ENCODE measurements at places on chromosomes 7 and 10.

- peak; percentile 10 for DNase-seq
Observed at GRCh38 chr7:3243680-3244079, 57.4 kb upstream of the SDK1 start.

- DNase-seq = no peak
Observed at GRCh38 chr10:35536789-35537188, 68.4 kb upstream of the GJD4 start.

DNA sequence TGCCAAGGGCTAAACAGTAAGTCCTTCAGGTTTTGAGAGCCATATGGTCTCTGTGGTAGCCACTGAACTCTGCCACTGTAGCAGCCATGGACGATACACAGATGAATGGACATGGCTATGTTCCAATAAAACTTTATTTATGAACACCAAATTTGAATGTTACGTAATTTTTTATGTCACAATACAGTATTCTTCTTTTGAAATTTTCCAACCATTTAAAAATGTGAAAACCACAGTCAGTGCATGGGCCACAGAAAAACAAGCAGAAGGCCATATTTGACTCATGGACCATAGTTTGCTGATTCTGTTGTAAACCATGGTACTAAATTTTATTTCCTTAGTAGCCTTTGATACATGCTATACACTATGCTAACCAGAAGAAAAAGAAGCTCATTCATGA lies 361.8 kb downstream of the MAGI2 start:
- DNase-seq = no peak

- no peak for DNase-seq
Observed at GRCh38 chr10:9311702-9312499, 1257.4 kb downstream of the GATA3 start.

- no peak for DNase-seq
Observed at GRCh38 chr7:57225666-57226065, 93.4 kb upstream of the ZNF479 start.

GRCh38 chr7:128739990-128740682 lies 977 bp downstream of the CALU start:
- DNase-seq = no peak

DNA sequence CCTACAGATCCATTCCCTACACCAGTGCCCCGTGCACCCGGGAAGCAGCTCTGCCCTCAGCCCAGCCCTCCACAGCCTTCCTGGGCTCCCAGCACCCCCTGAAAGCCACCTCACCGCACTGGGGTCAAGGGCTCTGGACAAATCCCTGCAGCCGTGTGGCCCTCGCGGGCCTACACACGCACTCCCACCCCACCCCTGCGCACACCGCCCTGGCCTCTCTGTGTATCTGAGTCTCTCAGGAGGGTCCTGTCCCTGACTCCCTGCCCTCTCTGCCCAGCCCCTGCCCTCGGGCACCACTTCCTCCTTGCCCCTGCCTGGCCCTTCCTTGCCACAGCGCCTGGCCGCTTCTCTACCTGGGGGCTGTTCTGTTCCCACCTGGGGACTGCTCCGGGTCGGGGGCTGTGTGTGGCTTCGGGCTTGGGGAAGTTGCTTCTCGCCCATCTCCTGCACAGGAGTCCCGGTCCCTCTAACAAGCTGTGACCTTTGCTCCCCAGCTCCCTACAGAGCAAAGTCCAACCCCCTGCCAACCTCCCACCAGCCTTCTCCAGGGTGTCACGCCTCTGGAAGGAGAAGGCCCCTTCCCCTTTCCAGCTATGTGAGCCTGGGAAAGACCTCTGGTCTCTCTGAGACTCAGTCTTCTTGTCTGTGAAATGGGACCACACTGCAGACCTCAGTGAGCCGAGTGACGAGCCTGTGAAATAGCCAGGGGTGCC lies 1.5 kb downstream of the TMEM184A start:
- DNase-seq = peak; percentile 6

DNA sequence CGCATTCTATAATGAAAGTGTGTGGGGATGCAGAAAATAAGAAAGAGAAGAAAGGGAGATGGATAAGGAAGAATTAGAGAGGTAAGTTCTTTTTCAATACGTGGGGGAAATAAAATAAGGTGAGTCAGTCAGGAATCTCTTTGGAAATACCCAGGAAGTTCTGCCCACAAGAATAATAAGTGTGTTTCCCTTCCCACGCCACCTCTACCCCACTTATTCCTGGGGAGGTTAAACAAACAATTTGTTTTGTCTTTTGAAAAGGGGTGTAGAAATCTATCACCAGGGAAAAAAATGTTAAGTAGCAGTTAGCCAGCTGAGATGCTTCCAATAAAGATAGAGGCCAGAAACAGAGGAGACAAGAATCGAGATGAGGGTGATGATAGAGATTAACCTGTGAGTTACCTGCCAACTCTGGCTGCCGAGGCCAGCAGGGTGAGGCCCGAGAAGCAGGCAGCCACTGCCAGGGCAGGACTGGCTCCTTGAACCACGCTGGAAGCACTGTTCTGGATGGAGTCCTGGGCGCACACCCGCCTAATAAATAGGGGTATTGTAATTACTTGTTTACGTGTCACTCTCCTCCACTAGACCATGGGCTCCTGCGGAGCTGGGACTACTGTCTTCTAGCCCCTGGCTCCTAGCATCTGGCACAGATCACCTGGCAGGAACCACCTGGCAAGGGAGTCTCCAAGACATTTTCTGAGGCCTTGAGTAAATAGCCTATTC lies 191.3 kb downstream of the FGFR2 start:
- peak; percentile 17 for DNase-seq

DNA sequence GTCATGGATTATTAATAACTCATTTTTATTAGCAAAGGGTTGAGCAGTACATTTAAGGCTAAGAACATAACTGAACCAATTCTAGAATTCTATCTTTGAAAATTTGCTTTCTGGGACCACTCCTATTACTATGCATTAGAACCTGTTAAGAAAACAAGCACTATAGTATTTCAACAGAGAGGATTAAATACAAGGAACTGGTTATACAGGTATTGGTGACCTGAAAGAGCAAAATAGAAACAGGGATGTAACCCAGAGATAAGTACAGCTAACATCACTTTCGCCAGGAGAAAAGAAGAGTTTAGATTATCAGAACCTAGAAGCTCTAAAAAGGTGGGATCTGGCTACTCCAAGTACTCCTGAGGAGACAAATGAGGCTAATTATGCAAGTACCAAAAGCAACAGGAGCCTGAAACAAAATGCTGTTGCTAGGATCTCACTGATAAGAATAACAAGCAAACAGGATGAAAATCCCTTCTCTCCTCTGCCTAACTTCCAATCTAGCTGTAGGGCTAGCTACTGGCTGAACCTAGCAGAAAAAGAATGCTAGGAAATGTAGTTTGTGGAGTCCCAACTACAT lies 32.1 kb upstream of the ELAPOR2 start:
- no peak for DNase-seq

DNA sequence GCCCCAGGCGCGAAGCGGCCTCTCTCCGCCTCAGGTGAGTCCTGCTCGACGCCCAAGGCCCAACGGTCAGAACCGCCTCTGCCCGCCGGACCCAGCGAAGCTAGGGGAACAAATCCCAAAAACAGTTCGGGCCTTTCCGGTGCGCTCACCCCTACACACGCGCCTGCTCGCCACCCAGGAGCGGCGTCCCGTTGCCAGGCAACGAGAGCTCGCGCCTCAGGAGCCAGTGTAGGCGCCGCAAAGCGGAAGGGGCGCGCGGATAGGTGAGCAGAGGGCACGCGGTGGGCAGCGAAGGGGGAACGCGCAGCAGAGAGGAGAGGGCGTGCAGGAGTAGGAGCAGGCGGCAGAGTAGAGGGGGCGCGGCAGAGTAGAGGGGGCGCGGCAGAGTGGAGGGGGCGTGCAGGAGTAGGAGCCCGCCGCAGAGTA lies at the start of the genes DYDC1 and DYDC2:
DYDC1 (minus strand) TSS at position 193 of the 426 bp plus-strand sequence. CDS start 4,154 bp downstream, outside the sequence.
DYDC2 (plus strand) TSS at position 219 of the 426 bp plus-strand sequence. CDS start 5,663 bp downstream, outside the sequence.
- peak; percentile 60 for DNase-seq

- no peak for DNase-seq
Observed at GRCh38 chr10:124350806-124351205, 67.9 kb downstream of the OAT start.

GRCh38 chr7:22563621-22564241 lies 63.7 kb upstream of the STEAP1B start:
- DNase-seq = peak; percentile 55

- DNase-seq = no peak
Observed at GRCh38 chr10:86229811-86230556, 136.6 kb downstream of the GRID1 start.

- DNase-seq = no peak
Observed at GRCh38 chr10:63320683-63321082, 145.1 kb downstream of the JMJD1C start.

DNA sequence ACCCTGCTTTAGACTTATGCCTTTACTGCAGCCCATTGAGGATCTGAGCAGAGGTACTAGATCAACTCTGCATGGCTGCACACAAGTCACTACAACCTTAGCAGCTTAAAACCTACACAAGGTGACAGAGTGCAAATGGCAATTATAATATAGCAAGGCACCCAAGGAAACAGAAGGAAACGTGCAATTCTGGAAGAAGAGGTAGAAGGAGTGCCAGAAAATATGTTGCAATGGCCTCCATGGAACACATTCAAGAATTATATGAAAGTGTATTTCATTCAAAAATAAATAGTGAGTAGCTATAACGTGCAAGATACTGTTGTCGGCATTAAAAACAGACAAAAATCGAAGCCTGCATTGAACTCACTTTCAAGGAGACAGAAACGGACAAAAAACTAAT lies 2.9 kb upstream of the AKR1C8 start:
- no peak for DNase-seq

DNA sequence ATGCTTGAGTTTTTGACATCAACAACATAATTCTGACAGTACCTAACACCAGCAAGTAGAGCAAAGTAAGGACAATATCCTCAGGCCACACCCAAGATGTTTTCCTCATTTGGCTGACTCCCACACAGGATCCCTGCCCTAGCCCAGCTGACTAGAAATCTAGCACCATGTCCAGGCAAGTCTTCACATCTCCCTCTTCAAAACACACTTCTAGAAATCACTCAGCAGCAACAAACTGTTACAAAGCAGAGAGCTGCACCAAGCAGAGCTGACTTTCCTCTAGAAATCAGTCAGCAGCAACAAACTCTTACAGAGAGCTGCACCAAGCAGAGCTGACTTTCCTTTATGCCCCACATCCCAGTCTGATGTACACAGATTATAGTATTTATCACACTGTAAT lies 7.7 kb downstream of the TMEM168 start:
- no peak for DNase-seq

- DNase-seq = no peak
Observed at GRCh38 chr7:134549366-134549765, 456 bp downstream of the AKR1B15 start.

- DNase-seq = no peak
Observed at GRCh38 chr7:120539321-120539720, 266.3 kb downstream of the KCND2 start.

DNA sequence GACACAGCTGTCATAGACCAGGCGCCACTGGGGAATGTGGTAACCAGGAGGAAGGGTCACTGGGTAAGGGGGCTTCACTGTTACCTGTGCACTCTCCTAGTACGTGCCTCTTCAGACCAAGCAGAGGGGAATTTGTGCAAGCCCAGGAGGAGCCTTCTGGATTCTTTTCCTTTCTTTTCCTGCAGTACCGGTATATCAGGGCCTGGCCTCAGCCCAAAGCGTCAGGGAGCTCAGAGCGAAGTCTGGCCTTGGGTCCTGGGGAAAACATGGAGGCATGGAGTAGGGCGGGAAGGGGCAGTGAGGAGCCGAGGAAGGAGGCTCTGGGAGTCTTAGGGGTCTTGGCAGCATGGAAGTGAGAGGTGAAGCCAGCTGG lies 133.6 kb upstream of the GDF10 start:
- no peak for DNase-seq
